HEK293T (cell line): ENCODE measurements at places on chromosomes 7 and 10.

- DNase-seq: no peak
Observed at GRCh38 chr10:44881649-44882048, 29.5 kb upstream of the TMEM72 start.

DNA sequence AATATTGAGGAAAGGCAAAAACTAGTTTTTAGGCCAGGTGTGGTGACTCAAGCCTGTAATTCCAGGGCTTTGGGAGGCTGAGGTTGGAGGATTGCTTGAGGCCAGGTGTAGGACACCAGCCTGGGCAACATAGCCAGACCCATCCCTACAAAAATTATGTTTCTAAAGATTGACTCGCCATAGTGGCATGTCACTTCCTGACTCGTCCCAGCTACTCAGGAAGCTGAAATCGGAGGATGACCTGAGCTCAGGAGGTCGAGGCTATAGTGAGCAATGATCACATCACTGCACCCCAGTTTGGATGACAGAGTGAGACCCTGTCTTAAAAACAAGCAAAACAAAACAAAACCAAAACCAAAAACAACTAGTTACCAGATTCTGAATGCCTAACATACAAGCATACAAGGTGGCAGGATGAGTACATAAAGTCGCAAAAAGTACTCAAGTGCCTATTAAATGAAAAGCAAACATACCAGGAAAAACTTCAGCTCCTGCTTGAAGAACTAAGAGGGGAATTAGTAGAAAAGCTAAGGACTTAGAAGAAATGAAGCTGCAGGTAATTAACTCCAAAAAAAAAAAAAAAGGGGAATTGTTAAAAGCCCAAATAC is 14.1 kb downstream of the ZNF398 start:
- DNase-seq: peak; percentile 4

DNA sequence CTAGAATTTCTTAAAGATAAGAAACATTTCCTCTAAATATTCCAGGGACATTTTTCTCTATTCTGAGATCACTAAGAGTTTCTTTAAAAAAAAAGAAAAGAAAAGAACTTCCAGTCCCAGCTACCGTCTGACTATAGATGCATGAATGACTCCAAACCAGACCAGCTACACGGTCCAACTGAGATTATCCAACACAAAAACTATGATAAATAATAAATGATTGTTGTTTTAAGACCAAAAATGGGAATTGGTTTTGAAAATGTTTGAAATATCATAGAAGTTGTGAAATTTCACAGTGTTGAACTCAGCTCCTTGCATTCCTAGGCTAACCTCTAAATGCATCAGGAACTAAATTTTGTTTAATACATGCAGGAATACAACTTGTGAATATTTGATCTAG is 1619.6 kb upstream of the LRRTM3 start:
- DNase-seq: no peak

- no peak for DNase-seq
Observed at GRCh38 chr10:11286261-11286852, 268.7 kb downstream of the CELF2 start.

DNA sequence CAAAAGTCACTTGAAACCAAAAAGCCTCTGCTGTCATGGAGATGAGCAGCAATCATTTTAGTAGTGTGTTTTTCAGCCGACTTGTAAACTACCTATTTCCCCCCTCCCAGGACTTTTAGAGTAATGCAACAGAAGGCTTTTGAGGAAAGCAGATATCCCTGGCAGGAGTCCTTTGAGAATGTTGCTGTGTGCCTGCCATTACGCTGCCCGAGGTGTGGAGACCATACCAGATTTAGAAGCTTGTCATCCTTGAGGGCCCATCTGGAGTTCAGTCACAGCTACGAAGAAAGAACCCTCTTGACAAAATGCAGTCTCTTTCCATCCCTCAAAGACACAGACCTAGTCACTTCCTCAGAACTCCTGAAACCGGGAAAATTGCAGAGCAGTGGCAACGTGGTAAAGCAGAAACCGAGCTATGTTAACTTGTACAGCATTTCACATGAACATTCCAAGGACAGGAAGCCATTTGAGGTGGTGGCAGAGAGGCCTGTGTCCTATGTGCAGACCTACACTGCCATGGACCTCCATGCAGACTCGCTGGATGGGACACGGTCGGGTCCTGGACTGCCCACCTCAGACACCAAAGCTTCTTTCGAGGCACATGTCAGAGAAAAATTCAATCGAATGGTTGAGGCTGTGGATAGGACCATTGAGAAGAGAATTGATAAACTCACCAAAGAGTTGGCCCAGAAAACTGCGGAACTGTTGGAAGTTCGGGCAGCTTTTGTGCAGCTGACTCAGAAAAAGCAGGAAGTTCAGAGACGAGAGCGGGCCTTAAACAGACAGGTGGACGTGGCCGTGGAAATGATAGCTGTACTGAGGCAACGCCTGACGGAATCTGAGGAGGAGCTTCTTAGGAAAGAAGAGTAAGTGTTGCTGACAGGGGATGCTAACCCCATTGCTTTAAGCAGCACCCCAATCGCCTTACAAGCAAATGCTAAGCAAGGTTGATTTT is 2.2 kb downstream of the ZNF365 start:
- no peak for DNase-seq

DNA sequence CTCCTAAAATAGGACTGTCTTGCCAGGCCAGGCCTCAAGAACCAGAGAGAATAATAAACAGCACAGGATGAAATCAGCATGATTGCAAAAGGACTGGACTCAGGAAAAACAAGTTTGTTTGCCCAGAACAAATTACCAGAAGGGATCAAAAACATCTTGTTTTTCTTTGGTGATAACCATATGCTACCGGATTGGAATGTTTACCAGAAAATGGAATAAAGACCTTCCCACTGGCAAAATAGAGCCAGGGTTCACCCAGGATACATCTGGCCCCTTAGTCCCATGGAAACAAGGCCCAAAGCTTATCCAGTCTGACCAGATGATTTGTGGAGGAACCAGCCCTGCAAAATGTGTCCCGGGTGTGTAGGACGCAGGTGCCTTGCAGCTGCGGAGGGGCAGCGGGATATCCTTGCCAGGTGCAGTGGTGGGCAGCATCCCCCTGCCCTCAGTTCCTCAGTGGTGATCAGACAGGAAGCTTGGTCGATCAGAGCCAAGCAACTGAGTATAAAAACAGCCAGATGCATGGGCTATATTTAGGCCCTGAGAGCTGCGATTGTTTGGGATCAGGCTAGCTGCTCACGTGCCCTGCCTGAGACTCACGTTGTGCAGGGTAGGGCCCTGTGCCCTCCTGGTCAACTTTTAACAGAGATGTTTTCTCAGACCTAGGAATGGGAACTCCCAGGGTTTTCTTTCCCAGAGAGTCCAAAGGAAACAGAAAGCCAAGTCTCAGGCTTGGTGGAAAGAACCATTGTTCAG is 4.6 kb upstream of the ZNF22 start:
- DNase-seq: no peak

DNA sequence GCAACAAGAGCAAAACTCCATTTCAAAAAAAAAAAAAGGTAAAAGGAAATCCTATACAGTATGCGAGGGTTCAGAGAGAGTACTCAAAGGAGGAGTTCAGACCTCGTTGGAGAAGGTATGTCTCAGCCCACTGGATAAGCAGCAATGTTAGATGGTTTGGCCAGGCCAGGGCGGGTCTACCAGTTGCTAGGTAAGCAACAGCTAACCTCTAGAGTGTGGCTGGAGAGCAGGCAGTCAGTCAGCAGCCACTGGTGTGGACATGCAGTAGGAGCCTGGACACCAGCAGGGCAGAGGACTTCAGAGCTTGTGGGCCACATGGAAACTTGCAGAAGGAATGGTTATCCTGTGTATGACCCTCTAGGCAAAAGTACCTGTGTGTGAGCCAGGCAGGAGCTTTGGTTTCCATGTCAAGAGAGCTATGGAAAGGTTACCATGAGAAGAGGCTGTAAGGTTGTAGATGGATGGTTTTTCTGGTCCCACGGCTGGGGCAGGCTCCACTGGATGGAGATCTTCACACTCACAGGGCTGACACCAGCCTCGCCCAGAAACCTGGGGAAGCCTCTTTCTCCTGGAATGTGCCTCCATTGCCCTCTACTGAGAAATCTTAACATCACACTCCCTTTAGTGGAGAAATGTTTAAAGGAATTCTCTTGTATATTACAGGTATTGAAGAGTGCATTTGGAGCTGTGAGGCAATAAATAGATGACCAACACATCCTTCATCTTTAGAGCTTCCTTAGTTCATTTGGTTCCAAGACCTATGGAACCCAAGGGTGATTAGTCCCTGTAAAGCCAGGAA is 63.6 kb downstream of the CCDC186 start:
- DNase-seq: peak; percentile 38

DNA sequence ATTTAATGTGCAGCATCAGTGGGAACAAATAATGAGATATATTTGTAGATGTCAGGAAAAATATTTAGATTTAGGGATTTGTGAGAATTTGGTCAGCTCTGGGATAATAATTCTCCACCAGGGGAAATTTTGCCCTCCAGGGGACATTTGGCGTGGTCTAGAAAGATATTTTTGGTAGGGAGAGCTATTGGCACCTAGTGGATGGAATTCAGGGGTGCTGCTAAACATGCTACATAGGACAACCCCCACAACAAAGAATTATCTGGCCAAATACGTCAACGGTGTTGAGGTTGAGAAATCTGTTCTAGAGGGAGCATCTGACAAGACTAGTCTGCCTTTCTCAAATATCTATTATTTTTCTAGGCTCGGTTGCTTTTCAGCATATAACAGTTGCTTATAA is 2.1 kb downstream of the ADK start:
- no peak for DNase-seq

- DNase-seq: no peak
Observed at GRCh38 chr7:74037609-74038008, 9.6 kb downstream of the ELN start.

DNA sequence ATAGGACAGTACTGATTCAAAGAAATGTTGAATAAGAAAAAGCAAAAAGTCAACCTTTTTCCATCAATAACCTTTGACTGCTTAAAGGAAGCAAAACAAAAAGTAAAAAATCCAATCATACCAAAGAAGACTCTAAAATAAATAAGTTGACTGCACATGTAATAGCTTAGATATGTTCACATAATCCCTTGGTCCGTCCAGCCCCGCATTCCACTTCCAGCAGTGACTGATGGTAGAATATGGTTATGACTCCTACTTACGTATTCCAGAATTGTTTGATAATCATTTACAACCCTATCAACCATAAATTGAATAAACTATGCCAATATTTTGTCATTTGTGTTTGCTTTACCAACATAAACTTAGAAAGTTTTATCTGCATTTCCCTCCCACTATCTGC is 77.9 kb downstream of the CTNNA3 start:
- DNase-seq: no peak

- no peak for DNase-seq
Observed at GRCh38 chr10:60271319-60272040, 118.2 kb downstream of the ANK3 start.

DNA sequence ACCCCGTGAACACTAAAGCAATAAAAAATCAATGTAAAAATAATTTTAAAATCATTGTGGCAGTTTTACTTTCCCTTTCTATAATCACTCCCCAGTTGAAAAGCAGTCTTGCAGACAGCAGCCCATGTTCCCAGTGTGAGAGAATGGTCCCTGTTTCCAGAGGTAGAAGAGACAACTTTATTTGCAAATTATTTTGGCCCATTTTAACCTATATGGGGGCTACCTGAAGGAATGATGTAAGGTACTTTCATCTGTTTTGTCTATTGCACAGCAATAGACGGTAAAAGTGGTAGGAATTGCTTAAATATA is 559.8 kb downstream of the ZWINT start:
- no peak for DNase-seq

- no peak for DNase-seq
Observed at GRCh38 chr10:111481866-111482265, 405.0 kb downstream of the ADRA2A start.

DNA sequence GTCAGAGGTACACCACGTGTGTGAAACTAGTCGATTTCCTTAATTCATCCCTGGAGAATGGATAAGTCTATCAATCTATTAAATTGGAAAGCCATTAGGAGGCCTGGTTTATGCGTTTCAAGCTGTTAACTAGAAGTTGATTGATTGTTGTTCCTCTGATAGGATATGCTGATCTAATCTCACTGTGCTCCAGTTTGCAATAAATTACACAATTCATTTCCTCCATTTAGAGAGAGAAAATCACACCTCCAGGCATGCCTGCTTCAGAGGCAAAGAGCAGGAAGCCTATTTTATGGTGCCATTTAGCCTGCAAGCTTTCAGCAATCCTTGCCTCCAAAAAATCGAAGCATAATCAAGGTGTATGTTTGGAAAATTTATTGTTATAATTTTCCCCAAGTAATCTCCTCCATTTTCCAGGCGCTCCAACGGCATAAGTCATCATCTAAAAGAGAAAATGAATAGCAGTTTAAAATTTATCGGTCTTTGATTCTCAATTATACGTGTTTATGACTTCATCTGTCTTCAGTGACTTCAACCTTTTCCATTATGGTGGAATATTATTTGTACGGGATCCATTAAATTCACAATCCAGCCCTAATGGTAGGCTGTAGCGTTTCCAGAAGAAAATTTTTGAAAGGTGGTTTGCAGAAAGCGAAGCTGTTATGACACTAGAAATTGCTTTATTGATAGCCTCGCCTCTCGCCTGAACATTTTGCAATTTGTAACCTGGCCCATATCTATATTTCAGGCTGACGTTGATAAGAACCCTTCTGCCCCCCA is 42.9 kb upstream of the HMX3 start:
- DNase-seq: no peak

DNA sequence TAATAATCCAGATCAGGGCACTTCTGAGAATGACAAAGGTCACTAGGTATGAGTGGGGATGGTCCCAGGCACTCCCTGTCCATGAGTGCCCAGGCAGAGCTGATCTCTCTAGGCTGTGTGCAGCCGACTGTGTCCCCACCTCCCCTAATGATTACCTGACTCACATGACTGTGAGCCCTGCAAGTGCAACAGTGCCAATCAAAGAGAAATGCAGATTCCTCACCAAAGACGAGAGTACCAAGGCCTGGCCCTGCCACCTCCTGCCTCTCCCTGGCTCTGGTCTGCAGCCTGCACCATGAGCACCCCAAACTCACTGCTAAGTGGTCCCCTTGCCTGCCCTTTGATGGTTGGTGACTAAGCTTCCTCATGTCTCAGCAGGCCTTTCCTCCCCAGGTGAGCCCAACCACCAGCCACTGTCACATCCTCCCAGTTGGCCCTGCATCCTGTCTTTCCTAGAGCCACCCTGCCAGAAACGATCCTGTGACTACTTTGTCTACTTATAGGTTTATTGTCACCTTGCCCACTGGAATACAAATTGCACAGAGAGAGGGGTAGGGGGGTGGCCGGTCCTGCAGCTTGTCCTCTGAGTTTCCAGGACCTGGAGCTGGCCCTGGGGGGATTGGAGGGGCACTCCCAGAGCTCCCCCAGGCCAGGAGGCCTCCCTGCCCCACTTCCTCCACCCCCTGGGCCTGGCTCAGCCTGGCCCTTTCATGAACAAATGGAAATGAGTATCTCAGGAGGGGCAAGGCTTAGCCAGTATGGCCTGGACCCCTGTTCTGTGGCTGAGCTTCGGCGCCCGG is 22.4 kb upstream of the GDF10 start:
- DNase-seq: no peak

GRCh38 chr10:7872041-7872442 is 53.7 kb downstream of the TAF3 start:
- peak; percentile 25 for DNase-seq

DNA sequence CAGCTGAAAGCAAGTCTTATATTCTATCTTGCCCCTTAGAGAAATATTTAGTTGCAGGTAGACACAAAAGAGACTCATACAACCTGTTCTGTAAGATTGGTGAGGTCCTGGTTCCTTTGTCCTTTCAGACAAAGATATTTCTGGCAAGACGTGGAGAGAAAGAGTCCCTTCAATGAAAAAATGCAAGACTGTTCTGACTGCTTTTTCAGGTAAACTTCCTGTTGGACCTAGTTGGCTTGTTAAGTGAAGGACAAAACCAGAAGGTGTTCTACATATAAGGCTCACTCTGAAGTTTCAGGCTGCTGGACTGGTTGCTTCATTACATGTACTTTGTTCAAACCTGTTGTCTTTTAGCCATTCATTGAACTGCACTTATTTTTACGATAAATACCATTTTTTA is 119.0 kb upstream of the PTPRZ1 start:
- no peak for DNase-seq
